Forelimb muscle (tissue), 1 donor: ENCODE measurements at places on chromosomes 3 and 15.

GRCh38 chr15:92623435-92623834, 32.1 kb downstream of the FAM174B start:
- DNase-seq, result no peak

DNA sequence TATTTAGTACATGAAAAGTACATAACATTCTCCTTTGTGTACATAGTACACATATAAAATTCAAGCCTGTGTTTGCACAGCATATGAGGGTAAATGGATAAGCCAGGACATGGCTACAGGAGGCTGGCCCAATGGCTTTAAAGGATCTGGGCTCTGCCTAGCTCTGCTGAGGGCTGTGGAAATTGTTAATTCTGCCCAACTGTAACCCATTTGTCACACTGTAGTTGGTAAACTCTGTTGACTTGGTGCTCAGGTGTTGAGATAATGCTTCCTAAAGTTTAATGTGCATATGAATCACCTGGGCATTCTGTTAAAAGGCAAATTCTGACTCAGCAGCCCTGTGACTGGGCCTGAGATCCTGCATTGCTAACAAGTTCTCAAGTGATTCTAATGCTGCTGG, 196.5 kb upstream of the ZPLD1 start:
- DNase-seq, result no peak

GRCh38 chr3:73069775-73070444, 8.5 kb downstream of the EBLN2 start:
- DNase-seq, result no peak

GRCh38 chr3:193996221-193996620, 139.7 kb upstream of the HES1 start:
- no peak for DNase-seq
